Sciatic nerve (tissue), 2 donors: ENCODE measurements at places on chromosomes 13 and 19. TPM values are rescaled to one million over a fixed set of nuclear protein-coding genes. Genes with fewer than 3 reads are reported as not detected.

The LILRA5 gene
- total RNA-seq = 5.3 TPM

The ZSWIM9 gene
- 10.7 TPM for total RNA-seq

The C19orf85 gene
- total RNA-seq = not detected

The PPM1N gene
- 1.8 TPM for total RNA-seq
